ENCODE measurements at places on chromosomes 1 and 21. TPM values are rescaled to one million over a fixed set of nuclear protein-coding genes. Genes with fewer than 3 reads are reported as not detected.

DNA sequence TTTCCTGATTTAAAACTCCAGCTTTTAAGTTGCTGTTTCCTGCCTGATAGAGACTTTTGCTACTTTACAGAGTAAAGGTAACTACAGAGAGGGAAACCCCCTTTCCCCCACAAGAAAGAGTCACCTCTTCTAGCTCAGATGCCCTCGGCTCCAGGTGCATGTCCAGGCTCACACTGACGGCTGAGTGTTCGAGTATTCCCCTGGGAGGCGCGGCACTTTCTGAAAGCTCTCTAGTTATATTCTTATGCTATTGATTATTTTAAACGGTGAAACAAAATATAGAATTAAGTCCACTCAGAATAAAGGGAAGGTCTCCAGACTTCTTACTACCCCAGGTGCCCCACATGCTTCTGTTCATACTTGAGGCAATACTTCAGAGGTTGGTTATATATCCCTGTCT is 160.3 kb upstream of the FMN2 start:
- no peak overlapping the region for H3K27ac ChIP-seq
- no peak for DNase-seq
- no peak overlapping the region for H3K4me3 ChIP-seq
- H3K36me3 ChIP-seq: no peaks in the 10 kb centered on the region
- no peaks in the 10 kb centered on the region for H3K27me3 ChIP-seq

DNA sequence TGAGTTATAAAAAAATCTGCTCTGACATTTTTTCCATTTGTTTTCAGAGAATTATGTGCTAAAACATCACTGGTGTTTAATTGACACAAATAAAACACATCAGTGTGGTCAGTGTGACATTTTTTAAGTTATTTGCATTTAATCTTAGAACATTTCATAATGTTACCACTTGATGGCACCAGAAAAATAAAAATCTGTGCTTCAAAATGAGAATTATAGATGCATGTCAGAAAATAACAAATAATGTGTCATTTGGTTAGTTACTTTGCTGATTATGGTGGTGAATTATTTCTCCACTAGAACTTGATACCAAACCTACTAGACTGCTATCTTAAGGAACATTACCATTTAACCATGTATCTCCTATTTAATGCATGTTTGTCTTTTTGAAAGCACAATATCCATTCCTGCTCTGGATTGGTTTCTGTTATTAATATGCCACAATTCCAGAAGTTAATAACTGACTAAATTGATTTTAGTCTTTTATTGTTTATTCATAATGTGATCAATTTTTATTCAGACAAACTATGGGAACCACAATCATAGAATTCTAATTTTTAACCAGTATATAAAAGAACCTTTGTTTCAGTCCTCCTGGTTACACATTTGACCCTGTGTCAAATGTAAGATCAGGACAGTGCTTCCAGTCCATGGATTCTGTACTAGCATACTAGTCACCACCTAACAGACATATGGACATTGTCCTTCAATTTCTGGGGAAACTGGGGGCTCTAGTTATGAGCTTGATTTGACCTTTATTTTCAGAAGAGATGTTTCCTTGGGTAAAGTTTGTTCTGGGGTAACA is 81.0 kb downstream of the RPS6KC1 start:
- no peak for DNase-seq
- peaks cover 18% of the 10 kb centered on the region for H3K4me1 ChIP-seq
- H3K27ac ChIP-seq: no peak overlapping the region
- no peaks in the 10 kb centered on the region for H3K36me3 ChIP-seq
- no peaks in the 10 kb centered on the region for H3K27me3 ChIP-seq
- H3K4me3 ChIP-seq: no peak overlapping the region

GRCh38 chr21:45297869-45298268 is 10.2 kb upstream of the POFUT2 start:
- no peak for DNase-seq
- no peaks in the 10 kb centered on the region for H3K36me3 ChIP-seq
- no peaks in the 10 kb centered on the region for H3K27me3 ChIP-seq
- no peak overlapping the region for H3K4me3 ChIP-seq

GRCh38 chr1:25711555-25712298 is 88.3 kb upstream of the SELENON start:
- H3K27me3 ChIP-seq: no peaks in the 10 kb centered on the region
- H3K27ac ChIP-seq: peak overlapping the region; percentile 26
- H3K4me1 ChIP-seq: peaks cover 18% of the 10 kb centered on the region

The NUAK2 gene
- 7.7 TPM for total RNA-seq
